Kasumi-1 (cell line): ENCODE measurements at places on chromosomes 1 and 21.

- no peak for DNase-seq
Measured at GRCh38 chr1:155179112-155180031, 5.7 kb downstream of the TRIM46 start.

GRCh38 chr1:214934045-214934444 is 148.5 kb upstream of the KCNK2 start:
- DNase-seq, result no peak

- DNase-seq, result peak; percentile 79
Measured at GRCh38 chr1:245292553-245292952, 137.8 kb downstream of the KIF26B start.

GRCh38 chr1:159084867-159085266 is 8.3 kb upstream of the AIM2 start:
- DNase-seq, result peak; percentile 11

DNA sequence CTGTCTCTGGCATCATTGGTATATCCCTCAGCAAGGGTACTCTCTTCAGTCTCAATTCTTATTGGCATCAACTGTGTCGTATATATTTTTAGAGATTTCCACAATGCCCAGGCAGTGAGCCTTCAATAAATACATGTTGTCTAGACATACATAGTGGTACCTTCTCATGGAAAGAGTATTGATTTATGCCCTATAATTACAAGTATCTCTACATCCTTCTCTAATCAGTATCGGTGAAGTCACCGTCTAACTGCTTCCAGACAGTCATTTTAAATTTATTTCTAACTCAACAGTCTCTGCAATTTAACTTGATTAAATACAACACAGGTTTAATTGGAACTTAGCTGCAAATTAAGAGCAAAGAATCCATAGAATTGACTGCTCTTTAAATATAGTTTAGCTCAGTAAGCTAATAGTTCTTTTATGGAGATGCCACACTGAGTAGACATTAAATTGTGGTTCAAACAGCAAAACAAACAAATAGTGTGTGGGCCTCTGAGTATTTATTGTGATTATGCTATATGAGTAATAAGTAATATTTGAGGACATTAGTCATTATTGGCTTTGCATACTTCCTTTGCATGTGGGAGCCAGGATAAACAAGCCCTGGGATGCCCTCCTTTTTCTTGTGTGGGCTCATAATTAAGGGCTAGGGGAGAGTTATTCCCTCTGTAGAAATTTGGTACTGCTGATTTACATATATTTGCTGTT is 126.9 kb upstream of the DUSP10 start:
- DNase-seq, result no peak

- no peak for DNase-seq
Measured at GRCh38 chr1:59195151-59195550, 101.7 kb upstream of the FGGY start.

DNA sequence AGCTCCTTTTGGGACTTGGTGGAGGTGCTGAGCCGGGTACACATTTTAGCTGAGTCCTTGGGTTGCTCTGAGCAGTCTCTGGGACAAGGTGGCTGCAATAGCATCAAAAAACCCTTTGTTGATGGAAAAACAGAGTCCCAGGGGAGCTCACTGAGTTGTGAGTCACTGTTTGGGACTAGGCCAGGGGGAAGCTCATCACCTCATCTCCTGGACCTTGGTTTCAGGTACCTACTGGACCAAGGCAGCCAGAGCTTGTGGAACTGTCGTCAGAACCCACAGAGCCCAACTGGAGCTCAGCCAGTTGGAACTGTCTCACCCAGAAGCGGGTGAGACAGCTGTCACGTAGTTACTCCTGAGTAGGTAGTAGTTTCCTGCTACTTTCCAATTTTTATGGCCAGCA is 146.7 kb downstream of the HLX start:
- no peak for DNase-seq

DNA sequence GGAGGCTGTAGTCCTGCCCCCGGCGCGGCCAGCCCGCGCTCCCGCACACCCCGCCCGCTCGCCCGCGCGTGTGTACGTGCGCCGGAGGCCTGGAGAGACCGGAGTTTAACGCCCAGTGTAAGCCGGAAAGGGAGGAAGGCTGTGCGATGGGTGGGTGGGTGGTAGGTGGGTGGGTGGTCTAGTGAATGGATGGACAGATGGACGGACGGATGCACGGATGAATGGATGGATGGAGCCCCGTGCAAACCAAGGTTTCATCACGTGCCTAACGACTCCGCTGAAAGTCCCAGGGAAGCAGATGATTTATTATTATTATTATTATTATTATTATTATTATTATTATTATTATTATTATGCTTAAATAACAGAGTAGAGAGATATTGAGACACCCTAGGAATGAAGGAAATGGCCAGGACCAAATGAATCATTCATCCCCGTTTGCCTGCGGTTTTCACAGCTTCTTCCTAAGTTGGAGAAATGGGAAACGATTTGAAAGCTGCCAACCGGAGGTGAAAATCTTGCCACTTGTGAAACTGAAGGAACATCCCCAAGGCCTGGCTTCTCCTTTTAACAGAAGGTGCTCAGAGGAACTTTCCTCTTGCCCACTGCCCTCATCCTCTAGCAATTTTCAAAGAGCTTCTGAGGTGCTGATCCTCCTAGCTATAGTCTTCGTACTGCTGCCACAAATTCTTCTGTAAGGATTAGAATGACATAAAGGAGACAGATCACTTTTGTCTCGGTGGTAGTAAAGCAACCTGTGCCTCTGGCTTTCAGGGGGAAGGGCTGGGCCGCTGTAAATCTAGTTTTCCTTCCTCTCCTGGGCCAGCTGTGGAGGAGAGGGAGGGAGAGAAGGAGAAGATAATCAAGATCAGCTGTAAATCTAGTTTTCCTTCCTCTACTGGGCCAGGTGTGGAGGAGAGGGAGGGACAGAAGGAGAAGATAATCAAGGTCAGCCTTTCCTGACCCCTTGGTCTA is 648 bp upstream of the RGS7 start:
- DNase-seq, result no peak
